ENCODE measurements at places on chromosomes 5 and 9.

DNA sequence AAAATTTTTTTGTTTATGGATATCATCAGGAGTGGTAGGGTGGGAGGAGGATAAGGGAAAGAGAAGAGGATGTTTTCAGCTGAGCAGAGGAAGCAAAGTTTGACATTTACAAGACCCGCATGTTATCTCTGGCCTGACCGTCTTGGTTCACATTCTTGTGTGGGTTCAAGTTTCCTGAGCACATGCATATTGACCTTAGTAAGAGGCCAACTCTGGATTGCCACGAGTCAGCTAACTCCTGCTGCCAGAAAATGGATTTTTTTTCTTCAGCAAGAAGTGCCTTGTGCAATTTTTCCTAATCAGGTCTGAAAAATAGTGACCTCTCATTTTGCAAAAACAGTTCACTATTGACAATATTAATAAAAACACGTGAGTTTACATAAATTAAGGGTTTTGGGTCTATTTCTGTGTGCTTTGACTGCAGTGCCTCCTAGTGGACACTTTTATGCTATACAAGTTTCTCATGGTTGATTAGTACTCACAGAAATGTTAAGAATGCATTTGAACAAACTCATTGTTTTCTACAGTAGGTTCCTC is 27.1 kb upstream of the BASP1 start:
- DNase-seq, result no peak

- DNase-seq, result no peak
These were observed 90.1 kb downstream of the THBS4 start for GRCh38 chr5:80125022-80125961.

GRCh38 chr5:127335381-127335780 is 44.8 kb downstream of the MEGF10 start:
- no peak for DNase-seq

- no peak for DNase-seq
These were observed 13.4 kb upstream of the PCSK5 start for GRCh38 chr9:75876999-75877640.

GRCh38 chr5:134053840-134054338 is 49.1 kb upstream of the VDAC1 start:
- no peak for DNase-seq

DNA sequence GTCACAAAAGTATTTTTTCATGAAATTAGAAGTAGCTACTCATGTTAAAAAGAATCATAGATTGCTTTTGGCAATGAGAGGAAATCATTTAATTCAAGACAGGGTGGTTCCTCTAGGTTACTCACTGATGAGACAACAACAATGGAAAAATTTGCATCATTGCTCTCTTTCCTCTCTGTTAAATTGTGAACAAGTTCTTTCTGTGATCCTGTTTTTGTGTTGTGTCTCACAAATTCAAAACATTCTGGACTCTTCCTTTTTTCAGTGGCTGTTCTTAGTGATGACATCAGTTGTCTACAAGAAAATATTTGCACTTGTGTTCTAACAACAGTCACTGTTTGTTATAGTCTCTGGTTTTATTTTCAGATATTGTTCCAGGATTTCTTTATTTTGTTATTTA is 95.3 kb downstream of the XRCC4 start:
- no peak for DNase-seq

DNA sequence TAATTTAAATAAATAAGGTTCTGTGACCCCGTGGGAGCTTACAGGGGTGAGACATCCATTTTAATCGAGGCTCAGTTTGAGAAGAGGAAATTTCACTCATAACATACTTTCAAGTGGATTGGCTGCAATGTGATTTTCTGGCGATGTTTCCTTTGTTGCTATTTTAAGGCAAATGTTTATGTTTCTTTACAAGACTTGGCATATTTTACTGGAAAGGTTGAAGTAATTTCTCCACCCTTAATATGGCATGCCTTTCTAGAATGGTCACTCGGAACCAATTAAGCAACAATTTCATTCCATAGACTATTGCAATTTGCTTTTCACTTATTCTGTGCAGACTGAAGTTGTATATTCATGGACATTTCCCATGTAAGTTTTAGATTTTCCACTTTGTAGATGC is 438.0 kb upstream of the WWC1 start:
- no peak for DNase-seq

DNA sequence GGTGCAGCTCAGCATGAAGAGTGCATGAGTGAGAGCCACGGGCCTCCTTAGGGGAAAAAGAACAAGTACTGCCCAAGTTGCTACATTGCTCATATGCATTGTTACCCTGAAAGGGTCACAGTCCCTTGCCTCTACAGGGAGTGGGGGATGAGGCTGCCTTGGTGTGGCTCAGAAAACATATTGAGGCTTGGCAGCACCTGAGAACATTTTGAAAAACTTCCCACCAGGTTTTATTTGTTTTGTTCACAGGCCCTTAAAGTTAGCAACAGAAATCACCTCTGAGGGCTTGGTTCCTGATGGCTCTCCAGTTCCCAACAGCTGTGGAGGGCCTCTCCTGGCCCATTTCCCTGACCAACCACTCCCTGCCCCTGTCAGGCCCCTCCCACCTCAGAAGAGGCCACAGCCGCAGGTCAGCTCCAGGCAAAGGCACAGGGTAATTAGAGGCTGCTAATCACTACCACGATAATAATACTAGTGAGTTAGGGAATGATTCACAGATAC is 90.7 kb upstream of the ADRA1B start:
- no peak for DNase-seq

DNA sequence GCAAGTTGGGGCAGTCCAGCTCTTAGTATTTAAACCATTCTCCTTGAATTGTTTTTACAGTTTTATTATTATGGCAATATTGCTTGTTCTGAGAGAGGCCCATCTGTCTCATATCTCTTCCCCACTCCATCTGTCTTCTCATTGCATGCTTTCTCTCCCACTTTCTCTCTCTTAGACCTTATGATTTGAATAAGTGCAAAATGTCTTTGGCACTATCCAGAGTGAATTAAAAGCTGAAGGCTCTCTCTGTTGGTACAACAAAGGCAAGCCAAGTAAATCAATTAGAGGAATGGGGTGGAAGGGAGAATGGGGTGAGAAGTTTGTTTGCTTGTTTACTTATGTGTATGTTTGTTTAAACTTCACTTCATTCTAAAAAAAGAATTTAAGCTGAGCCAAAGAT is 195.3 kb upstream of the RFX3 start:
- no peak for DNase-seq

DNA sequence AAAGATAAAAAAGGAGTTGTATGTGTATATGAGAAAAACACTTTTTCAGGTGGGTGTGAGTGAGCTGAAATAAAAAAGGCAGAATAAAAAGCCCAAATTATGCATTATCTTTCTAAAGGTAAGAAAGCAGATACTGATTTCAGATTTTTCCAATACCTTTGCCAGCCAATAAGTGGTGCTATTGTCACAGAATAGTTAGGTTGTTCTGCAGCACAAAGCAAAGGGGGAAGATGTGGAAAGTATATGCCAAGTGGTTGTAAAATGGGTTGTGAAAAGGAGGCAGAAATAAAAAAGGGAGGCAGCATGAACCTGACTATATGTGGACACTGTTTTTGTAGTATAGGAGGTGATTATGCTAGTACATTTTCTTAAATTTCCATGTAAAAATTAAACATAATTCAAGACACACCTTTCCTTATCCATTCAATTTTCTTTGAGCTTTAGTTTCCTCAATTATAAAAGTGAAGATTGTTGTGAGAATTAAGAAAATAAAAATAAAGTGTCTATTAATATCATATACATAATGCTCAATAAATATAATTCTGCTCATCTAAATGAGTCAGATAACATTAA is 106.7 kb downstream of the SMIM15 start:
- DNase-seq, result no peak

DNA sequence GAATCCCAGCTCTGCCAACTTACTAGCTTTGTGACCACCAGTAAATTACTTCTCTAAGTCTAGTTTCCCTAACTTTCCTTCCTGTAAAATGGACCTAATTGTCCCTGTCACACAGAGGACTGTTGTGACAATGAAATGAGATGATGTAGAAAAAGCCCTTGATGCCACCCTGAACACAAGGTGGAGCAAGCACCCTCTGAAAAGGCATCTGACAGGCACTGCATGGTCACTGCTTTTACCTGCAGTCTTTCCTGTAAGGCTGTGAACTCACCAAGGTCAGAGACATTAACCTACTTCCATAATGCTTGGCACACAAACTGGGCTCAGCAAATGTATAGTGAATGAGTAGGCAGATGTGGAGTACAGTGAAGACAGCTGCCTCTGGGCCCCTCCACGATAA is 6.1 kb downstream of the SLC31A2 start:
- no peak for DNase-seq

DNA sequence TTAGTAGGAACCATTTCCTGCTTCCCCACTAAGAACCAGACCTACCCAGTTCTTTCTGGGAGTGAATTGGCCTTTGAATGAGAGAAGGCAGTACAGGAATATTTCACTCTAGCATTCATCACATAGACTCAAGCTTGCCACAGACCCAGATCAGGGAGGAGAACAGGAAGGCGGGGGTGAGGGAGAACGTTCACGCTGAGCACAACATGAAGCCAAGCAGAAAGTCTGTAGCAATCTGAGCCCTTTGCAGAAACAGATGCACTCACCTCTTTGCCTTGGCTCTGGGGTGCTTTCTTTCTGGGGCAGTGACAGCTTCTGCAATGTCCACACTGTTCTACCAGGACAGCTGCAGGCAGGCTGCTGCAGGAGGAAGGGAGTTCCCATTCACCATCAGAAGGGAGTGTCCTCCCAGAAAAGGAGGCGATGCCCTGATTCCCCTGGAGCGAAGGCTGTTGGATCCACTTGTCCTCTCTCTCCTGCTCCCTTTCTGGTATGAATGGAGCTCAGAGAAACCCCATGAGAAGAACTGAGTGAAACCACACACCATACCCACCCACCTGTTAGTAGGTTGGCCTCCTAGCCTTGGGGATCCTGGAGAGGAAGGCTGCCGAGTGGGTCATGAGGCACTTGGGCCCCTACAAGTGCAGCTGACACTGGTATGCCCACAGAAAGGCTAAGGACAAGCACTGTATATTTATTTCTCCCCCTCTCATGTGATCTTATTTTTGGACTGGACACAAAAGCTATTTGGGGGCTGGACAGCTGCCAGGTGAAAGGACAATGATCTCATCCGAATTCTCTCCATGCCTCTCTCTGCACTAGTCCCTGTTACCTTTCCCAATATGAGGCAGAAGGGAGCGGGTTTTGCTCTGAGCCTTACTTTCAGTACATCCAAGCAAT is 11.7 kb upstream of the FGF1 start:
- DNase-seq, result no peak

GRCh38 chr5:31449174-31449573 is 82.7 kb downstream of the DROSHA start:
- no peak for DNase-seq

DNA sequence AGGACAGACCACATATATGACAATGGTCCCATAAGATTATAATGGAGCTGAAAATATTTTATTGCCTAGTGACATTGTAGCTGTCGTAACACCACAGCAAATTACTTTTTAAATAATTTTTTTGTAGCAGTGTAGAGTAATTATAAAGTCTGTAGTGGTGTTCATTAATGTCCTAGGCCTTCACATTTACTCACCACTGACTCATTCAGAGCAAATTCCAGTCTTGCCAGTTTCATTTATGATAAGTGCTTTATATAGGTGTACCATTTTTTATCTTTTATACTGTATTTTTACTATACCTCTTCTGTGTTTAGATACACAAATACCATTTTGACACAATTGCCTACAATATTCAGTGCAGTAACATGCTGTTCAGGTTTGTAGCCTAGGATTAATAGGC is 67.6 kb downstream of the TLE4 start:
- no peak for DNase-seq

DNA sequence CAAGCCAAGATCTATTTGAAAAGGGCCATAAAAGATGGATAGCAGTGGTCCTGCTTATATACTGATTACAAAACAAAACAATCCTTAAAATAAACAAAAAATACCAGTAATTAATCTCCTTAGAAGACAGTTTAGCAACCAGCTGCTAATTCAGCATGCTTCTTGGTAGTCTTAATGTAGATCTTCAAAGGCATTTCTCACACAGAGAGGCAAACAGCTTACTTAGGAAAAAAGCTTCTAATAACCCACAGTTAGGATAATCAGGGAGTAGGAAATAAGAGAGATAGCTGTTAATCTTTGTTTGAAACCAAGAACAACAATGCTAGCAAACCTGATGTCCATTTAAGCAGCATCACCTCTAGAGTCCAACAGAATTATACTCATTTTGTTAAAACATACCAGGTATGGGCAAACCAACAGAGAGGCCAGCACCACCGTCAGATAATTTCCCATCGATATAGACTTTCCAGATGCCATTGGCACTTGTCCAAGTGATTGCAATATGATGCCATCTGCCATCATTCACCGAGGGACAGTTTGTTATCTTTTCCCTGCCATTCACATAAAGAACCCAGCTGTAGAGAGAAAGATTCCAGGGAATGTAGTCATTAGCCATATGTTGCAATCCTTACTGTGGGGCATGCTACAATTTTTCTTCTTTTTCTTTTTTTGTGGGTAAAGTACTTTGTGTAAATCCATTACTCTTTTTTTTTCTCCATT is 105.6 kb upstream of the TXNDC8 start:
- no peak for DNase-seq

- no peak for DNase-seq
These were observed 30.9 kb downstream of the CNTLN start for GRCh38 chr9:17165764-17166163.

DNA sequence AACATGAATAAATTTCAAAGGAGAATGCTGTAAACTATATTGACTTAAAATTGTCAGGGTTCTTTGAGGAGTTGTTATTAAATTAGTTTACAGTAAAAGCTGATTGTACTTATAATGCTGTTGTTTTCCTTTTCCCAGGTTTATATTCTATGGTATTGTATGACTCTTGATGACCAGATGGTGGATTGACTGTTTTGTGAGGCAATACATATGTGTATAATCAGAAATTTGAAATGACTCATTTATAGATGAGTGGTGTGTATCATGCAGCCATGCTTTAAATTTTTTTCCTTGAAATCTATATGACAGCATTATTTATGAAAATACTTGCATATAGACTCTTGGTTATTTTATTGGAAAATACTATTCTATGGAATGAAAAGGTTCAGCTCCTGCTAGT is 195.3 kb downstream of the CNTLN start:
- no peak for DNase-seq

DNA sequence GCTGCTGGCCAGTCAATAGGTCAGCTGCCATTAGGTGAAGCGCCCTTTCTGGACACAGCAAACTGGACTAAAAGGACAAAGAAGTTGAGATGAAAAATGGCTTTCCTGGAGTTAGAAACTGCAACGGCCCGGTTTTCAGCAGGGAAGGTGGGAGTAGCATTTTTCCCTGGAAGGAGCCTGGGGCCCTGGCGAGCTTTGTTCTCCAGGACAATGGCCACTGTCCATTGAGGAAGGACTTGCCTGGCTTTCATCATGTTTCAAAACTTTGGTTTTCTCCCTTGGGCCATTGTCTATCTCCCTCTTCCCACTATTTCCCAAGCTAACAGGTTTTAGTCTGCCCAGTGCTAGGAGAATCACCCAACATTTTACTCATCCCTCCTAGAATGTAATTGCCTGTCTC is 56.2 kb downstream of the MOCS2 start:
- no peak for DNase-seq

- DNase-seq, result no peak
These were observed 338.0 kb downstream of the ACTL7B start for GRCh38 chr9:108517651-108518365.

All from GM12892 (cell line).